ENCODE measurements at places on chromosomes 3 and 15.

DNA sequence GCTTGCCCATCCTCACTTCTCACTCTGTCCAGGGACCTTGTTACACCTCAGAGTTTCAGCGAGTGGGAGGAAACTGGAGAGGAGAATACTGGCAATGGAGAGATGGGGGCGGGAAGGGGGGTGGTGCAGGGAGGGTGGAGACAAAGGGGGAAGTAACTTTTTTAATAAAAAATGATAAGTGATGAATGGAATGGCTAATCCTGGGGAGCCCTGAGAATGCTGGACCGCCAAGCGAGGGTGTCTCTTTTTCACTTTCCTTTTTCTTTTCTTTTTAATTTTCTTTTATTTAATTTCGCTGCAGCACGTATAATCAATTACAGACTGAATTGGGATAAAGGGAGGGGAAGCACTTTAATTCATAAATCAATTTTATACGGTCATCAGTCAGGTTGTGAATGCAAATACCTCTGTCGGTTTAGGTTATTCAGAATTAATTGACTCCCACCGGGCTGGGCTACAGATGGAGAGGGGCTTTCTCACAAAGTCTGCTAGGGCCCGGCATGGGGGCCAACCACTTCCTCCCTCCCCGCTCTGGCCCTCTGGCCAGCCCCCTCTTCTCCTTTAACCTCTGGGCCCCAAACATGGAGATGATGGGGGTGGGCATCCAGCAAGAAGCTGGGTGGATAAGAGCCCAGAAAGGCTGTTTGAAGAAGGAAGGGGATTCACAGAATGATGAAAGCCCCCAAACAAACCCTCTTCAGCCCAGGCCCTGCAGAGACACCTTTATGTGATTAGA is 106.8 kb upstream of the BOC start:
- no peak for DNase-seq

DNA sequence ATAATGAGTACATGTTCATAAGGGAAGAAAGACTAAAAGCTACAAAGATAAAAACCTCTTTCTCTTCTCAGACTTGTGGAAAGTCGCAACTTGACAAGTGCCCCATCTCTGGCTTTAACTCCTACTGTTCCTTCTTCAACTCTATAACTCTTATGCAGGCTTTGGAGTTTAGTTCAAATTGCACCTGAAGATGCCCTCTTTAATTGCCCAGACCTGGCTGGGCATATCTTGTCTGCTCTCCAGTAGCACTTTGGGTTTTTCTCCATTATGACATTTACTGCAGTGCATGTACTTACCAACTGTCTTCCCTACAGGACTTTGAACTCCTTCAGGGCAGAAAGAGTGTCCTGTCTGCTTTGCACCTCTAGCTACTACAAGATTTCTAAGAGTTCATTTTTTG is 32.4 kb downstream of the DGKG start:
- DNase-seq: no peak

DNA sequence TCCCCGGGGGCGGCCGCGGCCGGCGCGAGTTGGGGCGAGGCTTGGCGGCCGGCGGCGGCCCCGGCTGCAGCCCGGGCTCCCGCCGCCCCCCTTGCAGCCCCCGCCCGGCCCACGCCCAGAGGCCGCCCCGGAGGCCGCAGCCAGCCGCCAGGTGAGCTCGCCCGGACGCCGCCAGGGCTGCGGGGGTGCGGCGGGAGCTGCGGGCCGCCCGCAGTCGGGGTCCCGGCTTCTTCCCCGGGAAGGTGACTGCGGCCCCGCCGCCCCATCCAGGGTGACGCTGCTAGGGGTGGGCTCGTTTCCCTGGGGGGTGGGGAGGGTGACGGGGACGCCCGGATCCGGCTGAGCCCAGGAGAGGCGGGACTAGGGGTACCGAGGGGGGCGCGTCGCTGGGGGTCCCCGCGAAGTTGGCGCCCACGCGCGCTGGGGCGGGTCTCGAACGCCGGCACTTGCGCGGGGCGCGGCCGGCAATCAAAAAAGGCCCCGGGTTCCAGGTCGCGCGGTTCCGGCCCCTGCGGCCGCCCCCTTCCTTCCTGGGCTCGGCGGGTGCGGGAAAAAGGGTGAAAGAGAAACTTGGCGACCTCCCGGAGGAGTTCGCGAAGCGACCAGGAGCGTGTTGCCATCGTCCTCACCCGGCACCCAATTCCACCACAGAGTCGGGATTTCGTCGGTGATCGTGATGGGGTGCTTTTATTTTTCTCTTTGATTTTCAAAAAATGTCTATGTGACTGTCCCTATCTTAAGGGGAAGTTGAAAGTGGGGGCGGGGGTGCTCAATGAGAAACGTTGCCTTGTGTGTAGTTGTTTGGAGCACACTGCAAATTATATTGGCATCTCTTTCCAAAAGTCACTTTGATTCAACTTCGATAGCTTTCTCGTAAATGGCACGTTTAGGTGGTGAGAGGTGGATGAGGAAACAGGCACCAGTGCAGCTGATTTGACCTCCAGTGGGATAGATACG is 619 bp downstream of the ATXN7 start:
- peak; percentile 9 for DNase-seq

DNA sequence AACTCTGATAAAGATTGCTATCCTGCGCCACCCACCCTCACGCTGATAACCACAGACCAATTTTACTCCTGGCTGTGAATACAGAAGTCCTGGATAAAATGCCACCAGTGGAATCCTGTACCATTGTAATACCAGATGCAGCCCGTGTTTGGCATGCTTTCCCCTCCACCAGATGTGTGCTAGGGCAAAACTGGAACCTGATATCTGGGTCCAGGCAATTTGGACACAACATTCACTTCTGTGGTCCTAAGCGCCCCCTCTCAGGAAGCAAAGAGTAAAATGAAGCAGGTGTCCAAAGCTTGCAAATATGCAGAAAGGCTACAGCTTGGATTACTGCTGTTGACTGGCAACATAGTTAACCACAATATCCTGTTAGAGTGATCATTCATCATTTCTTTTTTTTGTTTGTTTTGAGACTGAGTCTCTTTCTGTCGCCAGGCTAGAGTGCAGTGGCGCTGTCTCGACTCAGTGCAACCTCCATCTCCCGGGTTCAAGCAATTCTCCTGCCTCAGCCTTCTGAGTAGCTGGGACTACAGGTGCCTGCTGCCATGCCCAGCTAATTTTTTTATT is 32.8 kb downstream of the LOXL1 start:
- DNase-seq: no peak

DNA sequence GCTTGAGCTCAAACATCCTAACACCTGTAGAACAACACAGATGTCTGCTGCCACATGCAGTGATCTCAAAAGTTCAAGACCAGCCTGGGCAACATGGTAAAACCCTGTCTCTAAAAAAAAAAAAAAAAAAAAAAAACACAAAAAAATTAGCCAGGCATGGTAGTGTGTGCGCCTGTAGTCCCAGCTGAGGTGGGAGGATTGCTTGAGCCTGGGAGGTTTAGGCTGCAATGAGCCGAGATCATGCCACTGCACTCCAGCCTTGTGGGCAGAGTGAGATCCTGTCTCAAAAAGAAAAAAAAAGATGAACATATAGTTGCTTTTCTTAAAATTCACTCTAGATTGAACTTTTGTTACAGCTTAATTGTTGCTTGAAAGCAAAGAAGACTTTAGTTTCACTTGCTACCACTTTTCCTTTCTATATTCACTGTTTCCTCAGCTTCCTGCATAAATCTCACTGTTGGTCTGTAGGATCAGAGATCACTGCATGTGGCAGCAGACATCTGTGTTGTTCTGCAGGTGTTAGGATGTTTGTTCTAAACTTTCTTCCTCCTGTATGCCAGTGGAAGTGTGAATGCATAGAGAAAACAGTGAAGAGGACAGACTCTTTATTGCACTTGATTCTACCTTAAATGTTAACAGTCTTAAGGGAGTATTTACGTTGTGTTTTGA is 12.6 kb downstream of the RAB11A start:
- no peak for DNase-seq

GRCh38 chr3:7682822-7683229 is 818.8 kb upstream of the LMCD1 start:
- peak; percentile 81 for DNase-seq

GRCh38 chr15:59298225-59298853 is 74.3 kb downstream of the MYO1E start:
- peak; percentile 33 for DNase-seq

- no peak for DNase-seq
Measured at GRCh38 chr15:80801891-80802680, 22.9 kb downstream of the CEMIP start.

GRCh38 chr15:39709941-39710340 is 72.7 kb downstream of the FSIP1 start:
- DNase-seq: peak; percentile 51

- DNase-seq: no peak
Measured at GRCh38 chr3:155785662-155786295, 20.3 kb downstream of the C3orf33 start.

- no peak for DNase-seq
Measured at GRCh38 chr3:27789420-27789819, 67.3 kb upstream of the EOMES start.

DNA sequence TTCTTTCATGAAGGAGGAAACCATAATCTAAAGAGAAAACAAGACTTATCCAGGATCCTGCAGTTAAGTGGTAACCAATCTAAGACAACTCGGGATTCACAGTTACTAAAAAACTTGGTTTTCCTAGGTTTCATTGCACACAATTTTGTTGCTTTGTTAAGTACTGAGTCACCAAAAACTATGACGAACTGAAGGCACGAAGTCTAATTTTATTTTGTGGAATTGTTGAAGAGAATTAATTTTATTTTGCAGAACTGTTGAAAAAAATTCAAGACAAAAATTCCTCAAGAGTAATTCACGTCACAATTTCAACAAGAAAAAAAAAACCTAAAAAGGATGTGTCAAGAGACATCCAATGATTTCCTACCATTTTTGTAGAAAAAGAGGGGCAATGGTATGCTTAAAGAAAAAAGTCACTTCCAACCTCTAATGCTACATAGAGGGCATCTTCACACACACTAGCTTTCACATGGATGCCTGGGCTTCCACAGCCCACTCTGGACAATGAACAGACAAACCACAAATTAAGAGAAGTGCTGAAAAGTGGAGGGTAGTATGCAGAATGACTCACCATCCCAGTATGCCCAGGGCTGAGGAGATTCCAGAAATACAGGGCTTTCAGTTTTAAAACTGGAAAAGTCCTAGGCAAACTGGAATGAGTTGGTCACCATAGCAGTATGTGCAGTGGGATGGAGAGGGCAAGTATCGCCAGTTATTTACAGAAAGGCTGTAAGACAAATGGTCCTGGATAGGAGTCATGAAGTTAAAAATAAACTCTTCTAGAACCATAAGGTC is 29.2 kb downstream of the PLOD2 start:
- DNase-seq: peak; percentile 76

DNA sequence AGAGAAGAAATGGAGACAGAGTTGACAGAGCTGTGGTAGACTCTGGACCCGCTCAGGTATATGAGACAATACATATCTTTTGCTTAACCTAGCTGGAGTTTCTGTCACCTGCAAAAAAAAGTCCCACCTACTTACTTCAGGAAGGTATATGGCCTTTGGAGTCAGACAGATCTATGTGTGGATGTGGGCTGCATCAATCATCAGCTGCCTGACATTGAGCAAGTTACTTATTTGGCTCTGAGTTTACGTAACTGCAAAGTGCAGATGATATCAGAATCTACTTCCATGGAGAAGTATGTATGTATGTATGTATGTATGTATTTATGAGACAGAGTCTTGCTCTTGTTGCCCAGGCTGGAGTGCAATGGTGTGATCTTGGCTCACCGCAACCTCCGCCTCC is 124.3 kb downstream of the MYLK start:
- DNase-seq: no peak

GRCh38 chr3:74281705-74282104 is 332.8 kb downstream of the CNTN3 start:
- DNase-seq: no peak

GRCh38 chr3:168073842-168074605 is 21.7 kb downstream of the GOLIM4 start:
- DNase-seq: no peak

DNA sequence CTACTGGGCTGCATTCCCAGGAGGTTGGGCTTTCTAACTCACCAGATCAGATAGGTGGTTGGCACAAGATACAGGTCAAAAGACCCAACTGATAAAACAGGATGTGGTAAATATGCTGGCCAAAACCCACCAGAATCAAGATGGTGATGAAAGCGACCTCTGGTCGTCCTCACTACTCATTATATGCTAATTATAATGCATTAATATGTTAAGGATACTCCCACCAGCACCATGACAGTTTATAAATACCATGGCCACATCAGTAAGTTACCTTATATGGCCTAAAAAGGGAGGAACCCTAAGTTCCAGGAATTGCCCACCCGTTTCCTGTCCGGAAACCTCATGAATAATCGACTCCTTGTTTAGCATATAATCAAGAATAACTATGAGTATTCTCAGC is 31.6 kb downstream of the CFAP44 start:
- no peak for DNase-seq

GRCh38 chr15:54197995-54198394 is 219.8 kb downstream of the UNC13C start:
- DNase-seq: no peak

GRCh38 chr3:104044002-104044401 is 1322.7 kb upstream of the ALCAM start:
- peak; percentile 26 for DNase-seq

DNA sequence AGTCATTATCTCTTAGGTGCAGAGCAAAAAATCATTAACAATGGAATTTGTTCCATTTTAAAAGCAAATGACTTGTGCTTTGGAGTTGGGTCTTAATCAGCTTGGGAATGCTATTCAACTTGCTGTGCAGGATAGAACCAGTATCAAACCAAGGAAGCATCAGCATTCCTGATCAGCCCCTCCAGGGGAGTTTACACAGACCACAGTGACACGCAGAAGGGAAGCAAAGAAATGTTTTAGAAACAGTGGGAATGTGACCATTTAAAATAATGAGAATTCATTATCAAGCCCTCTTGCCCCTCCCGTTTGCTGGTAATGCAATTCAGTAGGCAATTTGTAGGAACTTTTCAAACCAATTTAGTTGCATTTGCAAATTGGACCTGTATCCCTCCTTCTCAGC is 155.1 kb downstream of the LRTM1 start:
- DNase-seq: no peak

- DNase-seq: no peak
Measured at GRCh38 chr15:40721701-40722100, 26.7 kb downstream of the RAD51 start.

GRCh38 chr3:48502728-48503168 is 1.2 kb downstream of the SHISA5 start:
- DNase-seq: no peak

GRCh38 chr3:170740726-170741591 is 129.0 kb downstream of the RPL22L1 start:
- DNase-seq: peak; percentile 89

DNA sequence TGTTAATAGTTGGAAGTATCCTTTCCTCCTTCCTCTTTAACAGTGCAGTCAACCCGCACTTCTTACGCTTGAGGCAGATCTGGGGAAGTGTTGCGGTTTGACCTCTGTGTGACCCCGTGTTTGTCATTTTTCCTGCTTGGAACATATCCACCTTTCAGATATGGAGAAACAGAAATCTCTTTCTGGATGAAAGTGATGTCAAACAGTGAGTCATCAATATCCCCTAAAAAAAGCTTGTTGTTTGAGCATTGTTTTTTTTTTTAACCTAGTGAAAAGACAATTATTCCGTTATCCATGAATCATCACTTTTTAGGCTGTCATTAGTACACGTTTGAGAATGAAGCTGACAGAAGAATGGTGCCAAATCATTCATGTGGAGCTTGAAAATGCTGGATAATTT is 293.7 kb downstream of the ARPP21 start:
- DNase-seq: peak; percentile 95

Data from iris pigment epithelial cell (primary cell).